CD4-positive, alpha-beta T cell treated with Interleukin-17A for 1 hour (primary cell): ENCODE measurements at places on chromosomes 16 and 17.

GRCh38 chr17:17098551-17099179 lies 56.4 kb downstream of the MPRIP start:
- DNase-seq = no peak

GRCh38 chr17:75506888-75507287 lies 8.4 kb downstream of the CASKIN2 start:
- DNase-seq = no peak

DNA sequence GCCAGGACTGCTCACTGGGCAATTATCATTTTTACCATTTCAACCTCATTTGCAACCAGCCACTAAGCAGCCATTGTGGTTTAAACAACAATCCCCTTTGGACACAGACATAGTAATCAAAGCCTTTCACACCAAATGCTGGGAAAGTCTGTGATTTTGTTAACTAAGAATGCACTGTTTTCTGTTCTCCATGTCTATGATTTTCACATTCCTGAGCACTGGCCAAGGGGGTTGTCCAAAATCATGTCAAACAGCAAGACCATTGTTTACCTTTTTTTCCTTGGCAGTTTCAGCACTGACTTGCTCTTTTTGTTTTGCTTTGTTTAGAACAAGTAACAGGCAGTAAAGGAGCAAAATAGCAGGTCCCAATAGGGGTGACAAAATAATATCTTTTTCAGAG lies 106.3 kb upstream of the SIAH1 start:
- no peak for DNase-seq

- no peak for DNase-seq
These were observed 394.7 kb downstream of the SOX9 start for GRCh38 chr17:72515291-72516065.
